ENCODE measurements at places on chromosomes 12 and 14. TPM values are rescaled to one million over a fixed set of nuclear protein-coding genes. Genes with fewer than 3 reads are reported as not detected.

DNA sequence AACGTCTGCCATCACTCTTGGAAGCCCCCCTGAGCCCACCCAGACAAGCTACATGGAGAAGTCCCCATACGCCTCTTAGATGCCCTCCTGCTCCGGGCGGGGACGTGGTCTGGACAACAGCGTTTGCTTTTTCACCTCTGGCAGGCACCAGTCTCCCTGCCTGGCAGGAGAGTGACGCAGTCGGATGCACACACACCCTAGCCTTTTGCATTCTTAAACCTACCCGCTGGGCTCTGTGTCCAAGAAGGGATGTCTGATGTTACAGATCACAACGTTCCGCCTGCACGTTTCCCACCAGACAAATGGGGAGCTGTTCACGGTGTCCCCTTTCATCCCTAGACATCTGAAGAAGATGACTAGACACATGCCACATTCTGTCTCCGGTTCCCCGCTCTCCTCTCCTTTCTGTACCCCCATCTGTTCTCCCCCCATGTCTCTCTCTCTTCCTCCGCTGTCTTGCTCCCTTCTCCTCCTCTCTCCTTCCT lies 100.2 kb downstream of the RIMBP2 start:
- no peak for DNase-seq

GRCh38 chr12:106282457-106283097 lies 20.0 kb upstream of the TCP11L2 start:
- DNase-seq: no peak

GRCh38 chr14:90567991-90568390 lies 171.2 kb downstream of the CALM1 start:
- no peak for DNase-seq

The CSRP2 gene
- not detected for total RNA-seq

The TAS2R8 gene
- not detected for total RNA-seq

The CATSPERB gene
- total RNA-seq: not detected

Data from natural killer cell treated with Interleukin-12 subunit alpha and Interleukin-12 subunit beta and Interleukin-15 and Interleukin-18, amount 100 ng/mL, for 72 hours (primary cell).